Epithelial cell of proximal tubule (primary cell): ENCODE measurements at places on chromosomes 1 and 21. TPM values are rescaled to one million over a fixed set of nuclear protein-coding genes. Genes with fewer than 3 reads are reported as not detected.

- no peak for DNase-seq
Measured at GRCh38 chr1:228513236-228513900, 26.2 kb downstream of the RNF187 start.

DNA sequence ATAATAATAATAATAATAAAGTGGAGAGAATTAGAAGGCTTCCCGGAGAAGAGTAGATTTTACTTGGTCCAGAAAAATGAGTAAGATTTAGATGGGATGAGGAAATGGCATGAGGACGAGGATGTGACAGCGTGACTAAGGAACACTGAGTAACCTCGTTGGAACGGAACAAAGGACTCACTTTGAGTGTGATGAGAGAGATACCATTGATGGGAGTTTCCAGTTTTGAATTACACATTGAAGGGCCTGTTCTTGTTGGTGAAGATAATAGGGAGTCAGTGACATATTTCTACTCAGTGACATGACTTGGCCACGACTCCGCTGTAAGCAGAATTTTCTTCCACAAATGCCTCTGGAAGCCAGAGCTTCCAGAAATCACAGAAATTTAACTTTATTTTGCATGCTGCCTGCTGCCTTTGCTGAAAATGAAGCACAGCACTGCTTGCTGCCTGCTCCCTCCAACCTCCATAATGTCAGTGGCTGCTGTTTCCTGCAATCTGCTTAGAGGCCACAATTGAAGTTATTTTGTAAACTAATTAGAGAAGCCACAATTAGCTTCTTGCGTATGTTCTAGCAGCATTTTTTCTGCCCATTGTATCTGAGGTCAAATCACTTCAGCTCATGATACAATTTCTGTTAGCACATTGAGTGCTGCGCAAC is 33.7 kb upstream of the FBXO28 start:
- no peak for DNase-seq

DNA sequence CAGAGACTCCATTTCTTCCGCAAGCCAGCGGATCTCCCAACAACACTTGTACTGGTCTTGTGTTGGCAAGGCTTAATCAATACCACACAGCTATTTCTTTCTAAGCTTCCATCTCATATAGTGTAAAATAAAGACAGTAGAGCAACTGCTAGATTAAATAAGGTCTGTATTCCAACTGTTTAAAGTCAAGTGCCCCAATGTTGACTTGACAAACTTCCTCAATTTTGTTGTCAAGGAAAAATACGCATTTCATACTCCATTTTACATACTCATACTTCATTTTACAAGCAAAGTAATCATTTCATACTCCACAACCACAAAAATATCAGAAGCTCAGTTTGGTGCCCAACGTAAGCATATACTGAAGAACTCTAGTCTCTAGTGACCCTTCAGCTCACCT is 143.0 kb downstream of the RERE start:
- no peak for DNase-seq

DNA sequence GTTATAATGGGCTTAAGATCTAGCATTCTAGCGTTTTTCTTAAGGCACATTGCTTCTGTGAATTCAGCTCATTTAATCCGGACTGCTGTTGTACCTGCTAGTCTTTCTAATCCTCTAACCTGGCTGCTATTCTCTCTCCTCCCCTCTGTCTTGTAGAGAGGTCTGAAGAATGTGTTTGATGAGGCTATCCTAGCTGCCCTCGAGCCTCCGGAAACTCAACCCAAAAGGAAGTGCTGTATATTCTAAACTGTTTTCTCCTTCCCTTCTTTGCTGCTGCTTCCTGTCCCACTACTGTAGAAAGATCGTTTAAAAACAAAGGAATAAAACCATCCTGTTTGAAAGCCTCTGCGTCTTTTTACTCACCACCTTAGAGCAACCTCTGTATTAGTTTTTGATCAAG is 37.3 kb downstream of the CDC42 start:
- no peak for DNase-seq

Gene KISS1
- 24.7 and 111 TPM in 2 replicates for total RNA-seq

DNA sequence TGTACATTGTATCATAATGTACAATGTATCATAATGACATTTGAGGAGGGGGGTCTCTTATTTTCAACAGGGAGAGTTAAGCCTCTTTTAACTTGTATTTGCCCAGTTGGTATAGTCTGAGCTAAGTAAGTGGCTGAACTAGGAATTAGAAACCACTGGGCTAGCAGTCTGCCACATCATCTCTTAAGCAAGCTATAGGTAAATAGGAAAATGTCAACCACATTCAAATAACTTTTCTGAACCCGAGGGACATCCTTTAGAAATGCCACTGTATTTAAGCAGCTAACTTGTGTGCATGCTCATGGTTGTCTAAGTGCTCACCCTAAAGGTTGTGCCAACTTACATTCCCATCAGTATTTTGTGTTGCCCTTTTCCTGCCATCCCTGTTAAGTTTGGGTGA is 35.5 kb upstream of the ASB17 start:
- no peak for DNase-seq

GRCh38 chr1:51504806-51505525 is 14.1 kb downstream of the EPS15 start:
- DNase-seq = no peak

DNA sequence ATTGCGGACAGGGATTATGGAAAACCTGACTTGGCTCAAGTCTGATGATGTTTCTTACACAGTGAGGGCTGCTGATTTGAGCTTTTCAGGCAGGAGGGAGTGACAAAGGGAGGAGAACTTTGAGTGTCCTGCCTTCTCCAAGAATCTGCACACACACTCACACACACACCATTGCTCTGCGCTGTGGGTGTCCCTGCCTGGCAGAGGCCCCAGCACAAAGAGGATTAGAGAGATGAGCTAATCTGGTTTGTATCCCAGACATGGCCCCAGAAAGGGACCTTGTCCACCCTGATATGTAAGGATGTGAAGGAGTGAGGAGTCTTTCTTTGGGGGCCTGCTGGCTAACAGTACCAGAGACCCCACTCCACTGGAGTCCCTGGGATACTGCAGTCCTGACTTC is 5.9 kb upstream of the WNT2B start:
- DNase-seq = no peak

GRCh38 chr1:207579436-207579799 is 65.5 kb upstream of the CR1L start:
- no peak for DNase-seq

Gene TRAF3IP3
- not detected in 2 replicates for total RNA-seq

GRCh38 chr1:226034482-226034881 is 28.0 kb upstream of the H3-3A start:
- DNase-seq = no peak

Gene CYP4B1
- total RNA-seq = not detected in 2 replicates

GRCh38 chr1:31183927-31184554 is 55.6 kb downstream of the NKAIN1 start:
- DNase-seq = no peak

Gene CENPF
- 67.0 and 80.5 TPM in 2 replicates for total RNA-seq

DNA sequence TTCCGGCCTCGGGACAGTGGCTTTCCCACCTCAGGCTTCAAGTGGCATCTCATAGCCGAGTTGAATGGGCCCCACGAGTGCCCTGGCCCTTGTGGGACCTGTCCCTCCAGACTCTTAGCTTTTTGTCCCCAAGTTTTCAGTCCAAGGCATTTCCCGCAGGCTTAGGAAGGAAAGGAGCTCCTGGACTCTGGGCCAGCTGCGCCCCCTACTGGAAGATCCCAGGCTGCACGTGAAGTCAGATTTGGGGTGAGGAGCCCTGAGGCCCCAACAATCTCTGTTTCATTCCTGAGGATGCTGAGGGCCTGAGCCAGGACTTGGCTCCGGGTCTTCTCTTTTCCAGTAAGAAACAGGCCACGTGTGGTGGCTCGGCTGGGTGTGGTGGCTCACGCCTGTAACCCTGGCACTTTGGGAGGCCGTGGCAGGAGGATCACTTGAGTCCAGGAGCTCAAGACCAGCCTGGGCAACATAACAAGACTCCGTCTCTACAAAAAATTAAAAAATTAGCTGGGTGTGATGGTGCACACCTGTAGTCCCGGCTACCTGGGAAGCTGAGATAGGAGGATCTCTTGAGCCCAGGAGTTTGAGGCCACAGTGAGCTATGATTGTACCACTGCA is 67.4 kb downstream of the ARHGEF10L start:
- no peak for DNase-seq

DNA sequence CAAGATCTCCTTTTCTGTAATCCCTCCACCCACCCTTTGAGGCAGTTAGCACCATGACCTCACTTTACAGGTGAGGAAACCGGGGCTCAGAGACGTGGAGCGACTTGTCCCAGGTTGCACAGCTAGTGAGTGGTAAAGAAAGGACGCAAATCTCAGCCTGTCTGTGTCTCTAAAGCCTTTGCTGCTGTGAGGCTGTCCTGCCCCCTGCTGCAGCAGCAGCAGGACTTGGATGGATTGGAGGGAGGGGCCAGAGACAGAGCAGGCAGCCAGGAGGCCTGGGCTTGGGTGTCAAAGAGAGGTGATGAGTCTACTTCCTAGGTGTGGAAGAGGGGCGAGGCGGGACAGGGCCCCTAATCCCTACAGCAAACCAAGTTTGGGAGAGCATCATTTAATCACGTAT is 69.6 kb downstream of the PTPRU start:
- no peak for DNase-seq

Gene LCE1C
- total RNA-seq = not detected in 2 replicates

- no peak for DNase-seq
Measured at GRCh38 chr21:38240129-38240528, 16.7 kb upstream of the KCNJ15 start.

GRCh38 chr1:230224101-230224960 is 157.3 kb downstream of the GALNT2 start:
- DNase-seq = no peak

DNA sequence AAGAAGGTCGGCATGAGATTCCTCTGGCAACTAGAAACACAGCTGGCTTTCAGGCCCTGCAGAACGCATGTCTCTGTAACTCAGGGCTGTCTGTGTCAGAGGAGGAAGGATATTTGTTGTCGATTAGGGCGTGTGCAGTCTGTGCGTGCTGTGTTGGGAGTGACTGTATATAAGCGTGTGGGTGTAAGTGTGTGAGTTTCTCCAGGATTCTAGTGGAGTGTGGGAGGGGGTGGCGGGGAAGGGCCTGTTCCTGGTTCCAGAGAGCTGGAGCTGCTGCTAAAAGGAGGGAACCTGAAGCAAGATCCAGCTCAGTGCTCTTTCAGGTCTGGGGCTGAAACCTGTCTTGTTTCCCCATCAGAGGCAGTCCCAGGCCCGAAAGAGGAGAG is 74.3 kb downstream of the SLC16A1 start:
- DNase-seq = no peak

DNA sequence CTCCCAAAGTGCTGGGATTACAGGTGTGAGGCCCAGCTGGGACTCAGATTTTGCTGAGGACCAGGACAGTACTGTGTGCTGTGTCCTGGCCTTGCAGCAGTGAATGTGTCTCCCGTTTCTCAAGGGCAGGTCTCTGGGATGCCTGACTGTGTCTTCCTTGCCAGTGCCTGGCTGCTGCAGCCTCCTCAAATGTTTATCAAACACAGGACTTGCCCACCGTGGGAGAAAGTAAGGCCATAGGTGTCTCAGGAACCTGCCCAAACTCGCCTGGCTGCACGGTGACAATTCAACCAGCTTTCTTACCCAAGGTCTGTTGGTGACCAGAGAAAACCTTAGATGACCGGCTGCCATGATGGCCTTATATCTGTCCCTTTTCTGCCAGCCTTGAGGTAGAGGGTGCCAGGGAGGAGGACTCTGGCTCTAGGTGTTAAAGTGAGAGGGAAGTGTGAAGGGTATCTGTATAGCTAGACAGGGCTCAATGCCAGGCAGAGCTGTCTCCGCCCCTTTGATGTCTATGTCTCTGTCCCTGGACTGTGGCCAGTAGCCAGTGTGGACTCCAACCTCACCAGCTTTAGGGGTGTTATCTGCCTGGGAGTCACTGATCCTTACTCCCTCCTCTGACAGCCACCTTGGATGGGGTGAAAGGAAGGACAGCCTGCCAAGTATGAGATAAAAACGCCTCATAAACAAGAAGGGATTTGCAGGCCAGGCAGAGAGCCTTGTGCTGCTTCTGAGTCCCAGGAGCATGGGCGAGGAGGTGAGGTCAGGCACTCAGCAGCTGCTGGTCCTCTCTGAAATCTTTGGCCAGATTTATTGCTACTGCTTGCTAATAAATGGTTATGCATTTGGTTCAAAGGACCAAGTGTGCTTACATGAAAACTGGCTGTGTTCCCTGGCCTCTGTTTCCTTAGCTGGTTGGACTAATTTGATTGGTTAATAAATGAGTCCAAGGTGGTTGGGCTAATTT is 22.3 kb downstream of the IL6R start:
- DNase-seq = no peak

Gene SLC44A3
- total RNA-seq = 9.3 and 24.3 TPM in 2 replicates

DNA sequence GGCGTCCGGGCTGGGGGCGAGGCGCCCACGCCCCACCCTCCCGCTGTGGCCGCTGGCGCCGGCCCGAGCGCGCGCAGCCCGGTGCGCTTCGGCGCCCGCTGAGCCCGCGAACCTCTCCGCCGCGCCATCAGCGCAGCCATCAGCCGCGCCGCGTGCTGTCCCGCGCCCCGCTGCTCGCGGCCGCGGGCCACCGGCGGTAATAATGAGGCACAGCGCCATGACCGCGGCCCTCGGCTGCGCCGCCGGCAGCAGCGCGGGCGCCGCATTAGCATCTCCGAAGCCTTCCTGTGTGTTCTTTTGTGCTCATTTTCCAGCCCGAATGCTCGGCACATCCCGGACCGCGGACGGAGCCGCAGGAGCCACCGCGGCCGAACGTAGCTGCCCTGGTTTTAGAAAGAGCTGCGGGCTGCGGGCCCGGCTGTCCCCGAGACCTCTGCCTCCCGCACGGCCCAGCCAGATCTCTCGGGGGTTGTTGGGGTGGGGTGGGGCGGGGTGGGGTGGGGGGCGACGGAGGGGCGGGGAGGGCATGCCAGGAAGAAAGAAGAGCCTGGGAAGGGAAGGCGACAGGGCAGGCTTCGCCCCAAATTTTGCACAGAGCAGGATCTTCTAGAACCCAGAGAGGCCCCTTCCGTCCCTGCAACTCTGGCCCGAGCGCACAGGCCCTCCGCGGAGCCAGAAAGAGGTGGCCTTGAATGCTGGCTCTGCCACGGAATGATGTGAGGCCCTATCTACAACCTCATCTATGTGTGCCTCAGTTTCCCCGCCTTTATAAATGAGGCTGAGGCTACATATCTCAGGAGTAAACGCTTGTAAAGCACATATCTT is 55.3 kb downstream of the RRAGC start:
- DNase-seq = no peak

DNA sequence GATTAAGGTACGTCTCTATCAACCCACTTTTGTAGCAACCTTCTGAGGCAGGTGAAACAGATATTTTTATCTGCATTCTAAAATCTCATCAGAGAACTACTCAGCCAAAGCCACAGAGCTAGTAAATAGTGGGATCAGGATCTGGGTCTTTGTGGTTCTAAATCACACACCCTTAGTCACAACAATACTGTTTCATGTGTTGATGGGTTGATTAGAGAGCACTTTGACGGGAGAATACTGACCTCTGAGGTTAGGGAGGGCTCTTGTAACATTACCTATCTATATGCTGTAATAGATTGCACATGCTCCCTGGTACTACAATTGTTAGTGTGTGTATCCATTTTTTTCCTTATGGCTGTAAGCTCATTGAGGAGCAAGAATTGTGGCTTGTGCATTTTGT is 45.5 kb upstream of the CCDC190 start:
- no peak for DNase-seq
